ENCODE measurements at places on chromosomes 2 and 18.
A peak's percentile ranks its signal among the peaks of the same experiment; 100 is the strongest.

DNA sequence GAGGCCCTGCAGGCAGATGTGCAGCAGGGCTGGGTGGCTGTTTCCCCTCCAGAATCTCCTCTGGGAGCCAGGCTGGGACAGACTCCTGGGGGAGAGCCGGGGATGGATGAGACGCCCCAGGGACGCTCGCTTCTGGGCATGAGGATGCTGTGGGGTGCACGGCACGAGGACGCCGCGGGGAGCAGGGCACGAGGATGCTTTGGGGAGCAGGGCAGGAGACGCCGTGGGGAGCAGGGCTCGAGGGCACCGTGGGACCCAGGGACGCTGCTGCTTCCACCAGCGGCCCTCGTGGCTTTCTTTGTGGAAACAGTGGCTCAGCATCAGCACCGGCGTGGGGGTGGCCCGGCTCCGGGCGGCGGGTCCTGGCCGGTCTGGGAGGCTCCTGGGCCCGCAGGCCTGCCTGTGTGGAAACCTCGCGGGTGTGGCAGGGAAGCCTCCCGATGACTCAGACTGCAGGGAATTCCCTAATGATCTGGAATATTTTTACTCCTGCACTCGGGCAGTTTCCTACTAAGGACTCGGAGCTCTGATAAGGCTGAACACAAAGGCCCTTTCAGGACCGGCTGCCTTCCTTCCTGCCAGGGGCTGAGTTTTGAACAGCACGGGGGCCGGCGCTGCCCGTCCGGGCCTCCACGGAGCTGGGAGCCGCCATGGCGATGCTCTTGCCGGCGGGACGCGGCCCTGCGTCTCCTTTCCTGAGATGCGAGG lies 62.6 kb downstream of the NFATC1 start:
- DNase-seq = no peak

DNA sequence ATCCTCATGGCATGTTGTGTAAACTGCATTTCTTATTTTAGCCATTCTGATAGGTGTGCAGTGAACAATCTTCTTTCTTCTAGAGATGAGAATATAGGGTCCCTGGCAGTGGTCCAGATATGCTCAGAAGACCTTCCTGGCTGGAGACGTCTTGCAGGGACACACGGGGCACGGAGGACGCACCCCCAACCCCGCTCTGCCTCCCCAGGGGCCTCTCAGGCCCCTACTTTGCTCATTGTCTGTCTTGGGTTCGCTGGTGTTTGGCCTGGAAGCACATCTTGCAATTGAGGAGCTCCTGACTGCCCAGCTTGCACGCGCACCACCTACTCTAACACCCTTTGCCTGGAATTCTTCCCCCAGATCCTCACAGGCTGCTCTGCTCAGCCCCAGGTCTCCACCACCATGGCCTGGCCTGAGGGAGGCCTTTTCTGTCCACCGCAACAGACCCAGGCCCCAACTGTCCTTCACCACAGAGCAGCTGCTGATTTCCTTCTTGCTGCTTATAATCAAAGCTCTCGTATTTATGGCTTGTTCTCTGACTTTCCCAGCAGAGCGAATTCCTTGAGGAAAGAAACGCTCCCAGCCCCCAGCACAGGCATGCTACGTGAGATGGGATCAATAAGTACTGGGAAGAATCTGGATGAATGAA lies 295.9 kb upstream of the HDAC4 start:
- DNase-seq = no peak

GRCh38 chr2:152055366-152056108 lies 43.3 kb downstream of the CACNB4 start:
- peak; percentile 85 for DNase-seq

GRCh38 chr2:18149660-18150246 lies 271.3 kb downstream of the KCNS3 start:
- DNase-seq = peak; percentile 77

DNA sequence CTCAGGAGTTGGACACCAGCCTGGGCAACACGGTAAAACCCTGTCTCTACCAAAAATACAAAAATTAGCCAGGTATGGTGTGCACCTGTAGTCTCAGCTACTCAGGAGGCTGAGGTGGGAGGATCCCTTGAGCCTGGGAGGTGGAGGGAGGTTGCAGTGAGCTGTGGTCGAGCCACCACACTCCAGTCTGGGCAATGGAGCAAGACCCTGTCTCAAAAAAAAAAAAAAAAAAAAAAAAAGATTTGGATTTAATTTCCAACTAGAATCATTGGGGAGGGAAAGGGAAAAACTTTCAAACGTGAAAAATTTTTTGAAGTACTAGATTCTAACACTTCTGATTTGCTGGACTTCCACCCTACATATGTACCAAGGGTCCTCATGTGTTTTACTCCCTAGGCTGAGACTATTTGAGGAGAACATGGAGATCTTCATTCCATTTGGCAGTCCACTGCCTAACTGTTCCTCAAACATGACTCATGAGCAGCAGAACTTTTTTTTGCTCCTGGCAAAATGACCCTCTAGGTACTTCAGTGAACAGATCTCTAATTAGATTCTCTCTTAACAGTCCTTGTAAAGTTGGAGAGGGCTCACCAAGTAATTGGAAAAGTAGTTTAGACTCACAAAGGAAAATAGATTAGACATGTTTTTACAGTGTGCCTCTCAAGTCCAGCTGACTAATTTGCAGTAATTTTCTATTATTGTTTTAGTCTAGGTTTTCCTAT lies 267.6 kb downstream of the METTL4 start:
- DNase-seq = no peak

DNA sequence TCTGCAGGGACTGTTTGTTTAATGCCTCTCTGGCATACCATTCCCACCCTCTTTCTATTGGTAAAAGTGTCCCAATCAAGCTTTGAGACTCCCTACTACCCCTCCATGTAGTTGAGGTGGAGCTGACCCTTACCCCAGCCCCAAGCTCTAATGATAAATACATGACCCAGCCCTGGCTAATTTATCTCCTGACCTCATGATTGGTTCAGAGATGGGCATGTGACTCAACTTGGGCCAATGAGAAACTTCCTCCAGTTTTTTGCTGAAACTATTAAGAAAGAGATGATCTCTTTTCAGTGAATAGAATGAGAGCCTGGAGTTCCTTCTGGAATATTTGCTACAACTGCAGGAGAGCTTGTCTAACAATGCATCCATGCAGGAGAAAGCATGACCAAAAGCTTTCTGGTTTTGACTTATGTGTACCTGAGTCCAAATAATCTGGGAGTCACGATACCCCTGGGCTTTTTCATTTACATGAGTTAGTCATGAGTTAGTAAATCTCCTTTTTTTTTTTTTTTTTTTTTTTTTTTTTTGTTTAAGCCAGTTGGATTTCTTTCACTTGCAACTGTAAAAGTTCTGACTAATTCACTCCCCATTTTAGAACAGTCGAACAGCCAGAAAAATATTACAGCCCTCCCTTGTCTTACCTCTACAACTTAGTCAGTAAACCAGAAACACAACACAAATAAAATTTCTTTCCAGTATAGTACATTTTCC lies 66.5 kb upstream of the TLK1 start:
- DNase-seq = no peak

GRCh38 chr18:70107091-70107490 lies 98.4 kb downstream of the RTTN start:
- DNase-seq = no peak

- DNase-seq = no peak
Observed at GRCh38 chr18:10011751-10012150, 97.9 kb downstream of the VAPA start.

DNA sequence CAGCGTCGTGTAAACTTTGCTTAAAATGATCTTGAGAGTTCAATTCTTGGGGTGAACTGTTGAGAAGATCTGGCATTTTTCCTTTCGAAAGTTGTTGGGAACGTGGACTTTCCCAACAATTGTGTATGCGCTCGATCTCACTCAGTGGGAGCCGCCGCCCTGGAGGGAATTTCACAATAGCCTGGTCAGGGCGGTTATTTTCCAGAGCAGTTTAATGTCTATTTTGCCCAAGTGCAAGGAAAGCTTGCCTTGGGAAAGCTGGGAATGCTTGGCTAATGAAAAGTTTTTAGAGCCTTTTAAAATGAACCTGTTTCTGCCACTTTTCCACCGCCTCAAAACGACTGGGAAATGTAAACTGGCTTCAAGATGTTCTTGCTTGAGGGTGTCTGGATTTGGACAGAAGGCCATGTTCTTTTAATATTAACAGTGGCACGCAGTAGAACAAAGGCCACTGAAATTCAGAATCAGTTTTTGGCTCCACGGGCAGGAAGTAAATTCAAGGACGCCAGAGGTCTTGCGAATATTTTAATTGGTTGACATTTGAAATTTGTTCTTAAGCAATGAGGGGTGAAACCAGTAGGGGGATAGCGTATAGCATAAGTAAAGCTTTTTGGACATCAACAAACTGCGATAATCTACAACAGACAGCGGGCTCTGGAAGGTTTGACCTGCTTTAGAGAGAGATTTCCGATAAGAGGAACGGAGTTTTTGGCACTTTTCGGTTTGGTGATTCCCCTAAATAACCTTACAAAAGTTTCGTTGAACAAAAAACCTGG lies 1.2 kb downstream of the CFLAR start:
- DNase-seq = peak; percentile 87

- no peak for DNase-seq
Observed at GRCh38 chr2:74078466-74078865, 69.2 kb downstream of the BOLA3 start.

DNA sequence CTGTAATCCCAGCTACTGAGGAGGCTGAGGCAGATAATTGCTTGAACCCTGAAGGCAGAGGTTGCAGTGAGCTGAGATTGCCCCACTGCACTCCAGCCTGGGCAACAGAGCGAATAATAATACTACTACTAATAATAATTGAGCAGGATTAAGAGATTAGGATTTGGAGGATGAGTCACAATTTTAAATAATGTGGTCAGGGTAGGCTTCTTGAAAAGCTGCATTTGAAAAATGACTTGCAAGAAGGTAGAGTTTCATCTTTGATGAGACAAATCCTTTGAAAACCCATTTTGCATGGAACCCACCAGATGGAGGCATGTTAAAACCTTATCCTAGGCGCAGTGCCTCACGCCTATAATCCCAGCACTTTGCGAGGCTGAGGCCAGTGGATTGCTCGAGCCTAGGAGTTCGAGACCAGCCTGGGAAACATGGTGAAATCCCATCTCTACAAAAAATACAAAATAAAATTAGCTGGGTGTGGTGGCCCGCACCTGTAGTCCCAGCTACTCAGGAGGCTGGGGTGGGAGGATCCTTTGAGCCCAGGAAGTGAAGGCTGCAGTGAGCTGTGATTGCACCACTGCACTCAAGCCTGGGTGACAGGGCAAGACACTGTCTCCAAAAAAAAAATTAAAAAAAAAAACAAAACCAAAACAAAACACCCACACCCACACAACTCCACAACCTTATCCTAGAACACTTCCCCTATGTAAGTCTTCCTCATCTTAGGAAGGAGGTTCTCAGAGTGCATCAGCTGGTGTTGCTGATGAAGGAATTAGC lies 3.3 kb upstream of the ATP8B1 start:
- DNase-seq = no peak

- DNase-seq = no peak
Observed at GRCh38 chr2:96891591-96892333, 21.9 kb upstream of the SEMA4C start.

Measured in A673 (cell line).